ENCODE measurements at places on chromosomes 1 and 21.

DNA sequence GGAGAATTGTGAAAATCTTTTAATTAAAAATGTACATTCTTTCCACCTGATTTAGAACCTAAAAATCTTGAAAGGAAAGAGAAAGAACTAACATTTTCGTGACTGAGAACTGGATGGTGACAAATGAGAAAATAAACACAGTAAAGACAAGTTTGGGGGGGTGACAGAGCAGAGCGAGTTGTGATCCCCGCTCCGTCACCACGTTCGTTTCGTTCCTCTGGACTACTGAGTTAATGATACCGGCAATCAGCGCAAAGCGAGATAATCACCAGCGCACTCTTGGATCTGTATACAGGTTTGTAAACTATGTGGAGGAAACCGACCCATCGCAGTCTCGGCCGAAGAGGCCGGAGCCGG, 31.2 kb upstream of the CFAP126 start:
- DNase-seq: no peak

DNA sequence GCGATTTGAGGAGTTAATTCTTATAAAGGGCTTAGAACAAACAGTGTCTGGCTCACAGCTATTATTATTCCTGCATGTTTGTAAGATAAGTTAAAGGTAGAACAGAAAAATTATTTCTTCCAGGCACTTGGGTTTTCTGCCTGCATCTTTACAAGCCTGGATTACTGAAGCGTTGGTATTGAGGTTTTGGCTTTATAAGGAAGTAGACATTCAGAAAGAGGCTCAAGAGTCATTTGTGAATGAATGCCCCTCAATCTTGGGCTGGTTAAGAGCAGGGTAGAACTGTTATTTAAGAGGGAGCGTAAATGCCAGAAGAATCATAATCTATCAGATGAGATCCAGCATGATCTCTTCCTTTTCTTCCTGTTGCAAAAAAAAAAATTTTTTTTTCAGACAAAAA, 77.3 kb upstream of the ARID1A start:
- no peak for DNase-seq

GRCh38 chr1:198880397-198880796, 241.6 kb downstream of the PTPRC start:
- peak; percentile 62 for DNase-seq

- DNase-seq: no peak
Observed at GRCh38 chr21:15277466-15277865, 212.7 kb upstream of the NRIP1 start.

- no peak for DNase-seq
Observed at GRCh38 chr1:177920091-177920490, 49.8 kb downstream of the SEC16B start.

DNA sequence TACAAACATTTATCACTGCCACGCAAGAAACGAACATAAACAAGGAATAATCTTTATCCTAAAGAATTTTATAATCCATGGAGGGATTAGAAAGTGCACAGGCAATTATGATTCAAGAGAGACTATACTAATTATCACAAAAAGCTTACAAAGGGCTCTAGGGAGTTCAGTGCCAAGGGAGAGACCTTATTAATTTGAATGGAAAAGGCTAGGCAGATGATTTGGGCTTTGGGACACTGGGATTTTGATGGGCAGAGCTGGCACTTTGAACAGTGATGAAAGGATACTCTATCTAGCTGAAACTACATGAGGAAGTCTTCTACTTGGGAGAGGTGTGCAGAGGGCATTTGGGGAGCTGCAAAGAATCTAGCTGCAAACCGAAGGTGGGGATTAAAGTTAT, 48.9 kb upstream of the IVNS1ABP start:
- DNase-seq: no peak

- no peak for DNase-seq
Observed at GRCh38 chr1:63893976-63894375, 120.2 kb downstream of the ROR1 start.

- DNase-seq: peak; percentile 32
Observed at GRCh38 chr1:93171549-93172034, 8.6 kb downstream of the TMED5 start.

GRCh38 chr1:58596631-58597052, 19.6 kb upstream of the TACSTD2 start:
- no peak for DNase-seq

GRCh38 chr1:44784094-44785028, 3.6 kb downstream of the BEST4 start:
- DNase-seq: no peak

DNA sequence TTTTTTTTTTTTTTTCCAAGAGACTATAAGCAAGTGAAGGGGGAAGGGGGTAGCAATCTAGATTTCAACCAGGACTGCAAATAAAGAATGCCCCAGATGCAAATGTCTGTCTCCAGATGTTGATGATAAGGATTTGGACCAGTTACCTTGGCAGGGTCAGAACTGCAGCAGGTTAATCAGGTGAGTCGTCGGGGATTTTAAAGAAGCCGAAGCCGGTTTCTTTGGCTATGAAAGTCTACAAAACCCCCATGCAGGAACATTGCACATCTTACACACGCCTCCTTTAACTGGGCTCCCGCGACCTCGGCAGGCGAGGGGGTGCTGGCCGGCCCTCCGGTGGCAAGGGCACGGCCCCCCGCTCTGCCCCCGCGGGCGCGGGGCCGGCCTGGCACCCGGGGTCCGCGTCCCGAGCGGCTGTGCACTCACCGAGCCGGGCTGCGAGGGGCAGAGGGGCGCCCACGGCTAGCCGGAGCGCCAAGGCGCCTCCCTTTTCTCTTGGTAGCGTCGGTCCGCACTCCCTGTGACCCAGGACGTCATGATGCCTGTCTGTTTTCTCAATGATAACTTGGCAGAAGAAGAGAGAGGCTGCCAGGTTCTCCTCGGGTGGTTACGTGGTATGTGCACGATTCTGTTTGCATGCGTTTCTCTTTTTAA, 366.3 kb upstream of the ESRRG start:
- peak; percentile 48 for DNase-seq

GRCh38 chr1:193931356-193931755, 744.9 kb upstream of the B3GALT2 start:
- no peak for DNase-seq

DNA sequence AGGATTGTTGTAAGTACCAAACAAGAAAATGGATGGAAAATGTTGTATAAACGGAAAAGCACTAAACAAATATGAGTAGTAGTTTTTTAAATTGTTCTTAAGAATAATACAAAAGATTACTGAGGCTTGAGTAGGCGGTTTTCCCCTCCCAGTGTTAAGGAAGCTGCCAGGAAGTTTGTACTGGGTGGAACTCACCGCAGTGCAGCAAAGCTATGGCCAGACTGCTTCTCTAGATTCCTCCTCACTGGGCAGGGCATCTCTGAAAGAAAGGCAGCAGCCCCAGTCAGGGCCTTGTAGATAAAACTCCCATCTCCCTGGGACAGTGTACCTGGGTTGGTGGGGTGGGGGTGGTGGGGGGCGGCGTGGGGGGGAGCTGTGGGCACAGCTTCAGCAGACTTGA, 58.7 kb downstream of the XCL2 start:
- no peak for DNase-seq

DNA sequence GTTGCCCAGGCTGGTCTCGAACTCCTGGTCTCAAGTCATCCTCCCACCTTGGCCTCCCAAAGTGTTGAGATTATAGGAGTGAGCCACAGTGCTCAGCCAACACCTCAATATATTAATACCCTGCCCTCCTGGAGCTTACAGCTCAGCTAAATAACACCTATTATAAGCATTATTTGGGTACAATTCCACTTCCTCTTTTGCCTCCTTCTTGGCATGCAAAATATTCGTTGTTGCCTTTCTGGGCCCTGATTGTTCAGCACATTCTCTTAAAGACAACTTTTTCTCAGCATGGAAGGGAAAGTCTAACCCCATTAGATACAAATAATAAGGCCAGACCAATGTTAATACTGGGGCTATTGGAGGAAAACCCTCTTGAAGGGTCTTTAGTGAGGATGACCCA, 2.8 kb downstream of the PAQR7 start:
- DNase-seq: no peak

- DNase-seq: no peak
Observed at GRCh38 chr1:210747890-210748289, 386.1 kb downstream of the KCNH1 start.

- no peak for DNase-seq
Observed at GRCh38 chr1:222790520-222790919, 24.3 kb upstream of the DISP1 start.

GRCh38 chr1:2587071-2587859, 688 bp downstream of the PRXL2B start:
- DNase-seq: peak; percentile 15

- no peak for DNase-seq
Observed at GRCh38 chr1:167186771-167187170, 33.9 kb upstream of the POU2F1 start.

GRCh38 chr1:83508485-83509151, 490.3 kb downstream of the TTLL7 start:
- peak; percentile 91 for DNase-seq

GRCh38 chr1:85580872-85581801, 576 bp downstream of the CCN1 start:
- DNase-seq: peak; percentile 73

GRCh38 chr1:20074725-20075171, 4.8 kb downstream of the PLA2G5 start:
- DNase-seq: peak; percentile 18

DNA sequence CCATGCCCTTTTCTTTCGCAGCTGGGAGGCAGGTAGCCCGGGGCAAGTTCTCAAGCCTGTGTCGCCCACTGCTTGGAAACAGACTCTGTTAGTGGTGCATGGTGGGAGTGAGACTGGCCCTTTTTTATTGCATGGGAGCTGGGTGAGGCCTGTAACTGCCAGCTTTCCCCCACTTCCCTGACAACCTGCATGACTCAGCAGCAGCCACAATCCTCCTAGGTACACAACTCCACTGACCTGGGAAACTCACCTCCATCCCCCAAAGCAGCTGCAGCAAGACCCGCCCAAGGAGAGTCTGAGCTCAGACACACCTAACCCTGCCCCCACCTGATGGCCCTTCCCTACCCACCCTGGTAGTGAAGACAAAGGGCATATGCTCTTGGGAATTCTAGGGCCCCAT, 25.8 kb downstream of the PIGP start:
- DNase-seq: no peak

GRCh38 chr1:156822680-156823079, 6.0 kb upstream of the SH2D2A start:
- no peak for DNase-seq

- DNase-seq: no peak
Observed at GRCh38 chr1:181208967-181209366, 120.5 kb downstream of the IER5 start.

GRCh38 chr1:64539781-64540218, 69.9 kb downstream of the CACHD1 start:
- peak; percentile 73 for DNase-seq

- no peak for DNase-seq
Observed at GRCh38 chr1:17603091-17603841, 63.8 kb downstream of the ARHGEF10L start.

GRCh38 chr21:37829447-37829846, 86.8 kb downstream of the KCNJ6 start:
- DNase-seq: peak; percentile 24

GRCh38 chr21:34852448-34852847, 183.7 kb downstream of the CLIC6 start:
- DNase-seq: peak; percentile 46

GRCh38 chr1:155424091-155424490, 103.4 kb downstream of the RUSC1 start:
- no peak for DNase-seq

DNA sequence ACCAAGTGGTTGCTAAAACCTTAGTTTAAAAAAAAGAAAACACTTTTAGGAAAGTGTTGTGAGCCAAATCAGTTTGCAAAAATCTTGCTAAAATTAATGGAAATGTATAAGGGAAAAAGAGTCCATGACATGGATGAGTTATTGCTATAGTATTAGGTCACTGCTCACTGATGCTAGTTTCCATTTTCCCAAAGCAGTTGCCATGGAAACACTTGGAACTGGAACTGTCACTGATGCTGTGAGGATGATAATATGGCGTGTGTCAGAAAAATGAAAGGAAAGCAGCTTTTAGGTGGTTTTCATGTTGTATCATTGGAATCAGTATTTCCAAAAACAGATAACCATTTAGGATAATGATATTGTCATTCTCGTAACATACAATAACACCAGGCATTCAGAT, 104.4 kb downstream of the PHTF1 start:
- no peak for DNase-seq

DNA sequence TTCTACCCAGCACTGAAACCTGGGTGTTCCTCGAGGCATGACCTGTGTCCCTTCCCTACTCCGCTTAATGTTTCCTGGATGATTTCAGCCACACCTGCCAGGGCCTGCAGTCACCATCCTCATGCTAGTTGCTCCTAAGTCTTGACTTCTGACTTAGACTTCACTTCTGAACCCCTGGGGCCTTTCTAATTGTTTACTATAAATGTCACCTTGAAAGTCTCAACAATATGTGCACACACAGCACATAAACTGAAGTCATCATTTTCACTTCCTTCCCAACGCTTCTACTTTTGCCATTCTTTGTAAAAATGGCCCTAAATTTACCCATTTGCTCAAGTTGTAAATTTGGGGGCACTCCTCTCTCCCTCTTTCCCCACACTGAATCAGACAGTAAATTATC, 141.1 kb downstream of the DYRK1A start:
- no peak for DNase-seq

- DNase-seq: peak; percentile 97
Observed at GRCh38 chr1:41493117-41493536, 8.6 kb upstream of the EDN2 start.

- DNase-seq: no peak
Observed at GRCh38 chr1:109368464-109368863, 29.3 kb downstream of the SORT1 start.

DNA sequence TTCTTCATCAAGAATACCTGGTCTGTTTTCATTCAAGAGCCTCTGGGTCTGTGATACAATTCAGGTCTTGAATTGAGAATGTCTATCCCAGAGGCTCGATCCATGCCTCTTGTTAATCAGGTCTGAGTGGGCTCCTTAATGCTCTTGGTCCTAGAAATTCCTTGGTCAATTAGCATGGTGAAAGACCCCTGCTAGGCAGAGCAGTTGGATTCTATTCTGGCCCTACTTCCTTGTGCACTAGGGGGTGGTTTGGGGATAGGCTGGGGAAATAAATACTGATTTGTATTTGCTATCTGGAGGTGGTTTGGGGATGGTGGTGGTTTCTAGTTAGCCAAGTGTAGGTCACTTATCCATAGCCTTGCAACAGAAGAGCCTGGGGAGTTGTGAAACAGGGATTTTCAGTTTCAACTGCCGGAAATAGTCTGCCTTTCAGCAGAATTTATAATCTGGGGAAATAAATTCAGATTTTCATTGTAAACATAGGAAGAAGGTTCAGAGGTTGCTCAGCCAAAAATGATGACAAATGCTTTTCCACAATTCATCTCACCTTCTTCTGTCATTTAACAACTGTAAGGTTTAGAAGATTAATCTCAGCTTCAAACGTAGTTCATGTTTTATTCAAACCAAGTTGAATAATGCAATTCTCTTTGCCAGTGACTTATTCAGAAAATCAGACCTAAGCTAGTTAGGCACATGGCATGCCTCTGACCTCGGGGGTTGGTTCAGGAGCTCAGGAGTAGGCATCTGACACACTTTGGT, 22.2 kb upstream of the SCAF4 start:
- no peak for DNase-seq

Measured in fibroblast of skin of right biceps (primary cell).